ENCODE measurements at places on chromosomes 12 and 14.
A peak's percentile ranks its signal among the peaks of the same experiment; 100 is the strongest.

- DNase-seq, result no peak
Measured at GRCh38 chr14:35958499-35958898, 132.4 kb downstream of the BRMS1L start.

GRCh38 chr12:15220915-15221885, at the start of gene RERG:
RERG (minus strand) TSS chr12:15221417; CDS start chr12:15217489, 3,928 bp downstream.
- DNase-seq, result peak; percentile 41

DNA sequence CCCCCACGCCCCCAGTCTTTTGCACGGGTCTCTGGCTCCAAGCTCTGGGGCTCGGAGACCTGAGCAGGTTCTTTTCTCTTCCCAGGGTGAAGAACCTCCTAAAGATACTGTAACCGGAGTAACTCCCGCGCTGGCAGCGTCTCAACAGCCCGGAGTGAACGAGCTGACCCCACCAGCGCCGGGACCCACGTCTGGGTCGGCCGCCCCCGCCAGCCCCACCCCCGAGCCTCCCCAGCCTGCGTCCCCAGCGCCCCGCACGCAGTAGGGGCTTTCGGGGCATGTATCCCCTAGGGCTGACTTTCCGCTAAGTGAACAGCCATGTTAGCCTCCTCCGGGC, 858 bp downstream of the SLC35F4 start:
- DNase-seq, result no peak

GRCh38 chr14:22313172-22313801, 275.7 kb downstream of the DAD1 start:
- no peak for DNase-seq

- DNase-seq, result no peak
Measured at GRCh38 chr14:71591929-71592328, 340.3 kb upstream of the RGS6 start.

DNA sequence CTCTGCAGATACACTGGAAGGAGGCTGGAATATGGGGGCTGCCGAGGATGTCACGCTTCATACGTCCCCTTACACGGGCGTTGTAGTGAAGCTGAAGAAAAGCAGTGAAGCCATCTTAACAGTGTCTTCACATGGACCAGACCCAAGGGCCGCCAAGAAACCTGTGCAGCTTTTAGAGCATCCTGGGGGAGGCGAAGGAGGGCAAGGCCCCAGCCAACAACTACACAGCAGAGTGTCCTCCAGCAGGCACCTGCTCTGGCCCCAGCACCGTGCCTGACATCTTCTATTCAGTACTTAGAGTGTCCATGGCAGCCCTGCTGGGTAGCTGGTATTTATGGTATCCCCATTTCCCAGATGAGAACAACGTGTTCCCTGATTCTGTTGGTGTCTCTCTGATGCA, 48.9 kb upstream of the RIN3 start:
- no peak for DNase-seq

DNA sequence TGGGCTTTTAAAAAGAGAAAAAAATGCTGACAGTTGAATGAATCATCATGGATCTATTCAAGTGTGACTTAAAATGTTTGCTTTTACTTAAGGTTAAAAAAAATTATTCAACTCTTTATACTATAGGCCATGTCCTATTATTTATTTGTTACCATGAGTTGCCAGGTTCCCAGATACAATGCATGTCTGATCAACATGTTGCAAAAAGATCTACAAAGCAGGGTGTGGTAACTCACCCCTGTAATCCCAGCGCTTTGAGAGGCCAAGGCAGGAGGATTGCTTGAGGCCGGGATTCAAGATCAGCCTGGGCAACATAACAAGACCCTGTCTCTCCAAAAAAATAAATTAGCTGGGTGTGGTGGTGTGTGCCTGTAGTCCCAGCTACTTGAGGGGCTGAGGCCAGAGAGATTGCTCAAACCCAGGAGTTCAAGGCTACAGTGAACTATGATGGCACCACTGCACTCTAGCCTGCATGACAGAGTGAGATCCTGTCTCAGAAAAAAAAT, 460.8 kb downstream of the BCAT1 start:
- no peak for DNase-seq

- no peak for DNase-seq
Measured at GRCh38 chr14:100384819-100385813, 62.0 kb downstream of the SLC25A47 start.

DNA sequence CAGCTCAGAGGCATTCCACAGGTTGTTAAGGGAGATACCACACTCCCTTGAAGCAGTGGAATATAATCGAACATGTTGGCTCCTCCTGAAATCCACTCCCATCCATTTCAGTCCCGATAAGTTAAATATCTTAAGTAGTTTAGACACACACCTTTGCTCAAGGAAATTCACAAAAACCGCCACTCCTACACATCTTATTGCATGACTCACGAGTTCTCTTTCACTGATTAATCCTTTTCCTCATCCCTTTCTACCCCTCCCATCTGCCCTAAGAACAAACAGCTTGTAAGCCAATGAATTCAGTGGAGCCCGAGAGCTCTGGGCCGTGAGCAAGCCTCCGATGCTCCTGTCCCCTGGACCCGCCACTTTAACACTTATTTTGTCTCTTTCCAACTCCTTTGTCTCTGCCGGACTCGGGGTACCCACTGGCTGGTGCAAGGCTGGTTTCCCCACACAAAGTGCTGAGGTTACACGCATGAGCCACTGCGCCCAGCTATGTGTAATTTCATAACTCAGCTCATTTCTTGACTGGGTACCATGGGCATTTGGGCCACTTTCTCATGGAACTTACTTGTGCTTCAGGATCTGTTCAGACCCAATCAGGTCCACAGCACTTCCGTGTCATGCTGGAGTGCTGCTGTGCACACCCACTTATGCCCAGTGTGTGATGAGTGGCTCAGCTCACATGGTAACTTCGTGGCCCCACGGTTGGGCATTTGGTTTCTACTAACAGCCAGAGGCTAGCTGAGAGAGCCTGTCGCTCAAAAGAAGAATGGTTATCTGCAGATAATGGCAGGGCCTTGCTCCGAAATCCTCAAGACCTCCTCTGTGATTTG, 171.8 kb upstream of the ALG10B start:
- DNase-seq, result no peak

- no peak for DNase-seq
Measured at GRCh38 chr14:53670701-53671100, 285.9 kb downstream of the BMP4 start.

GRCh38 chr14:100804558-100805309, 21.2 kb upstream of the MEG3 start:
- no peak for DNase-seq

GRCh38 chr14:99230208-99231151, 41.5 kb downstream of the BCL11B start:
- DNase-seq, result peak; percentile 72
